Nucleus accumbens (tissue), 56 donors: ENCODE measurements at places on chromosomes 3 and 15.

DNA sequence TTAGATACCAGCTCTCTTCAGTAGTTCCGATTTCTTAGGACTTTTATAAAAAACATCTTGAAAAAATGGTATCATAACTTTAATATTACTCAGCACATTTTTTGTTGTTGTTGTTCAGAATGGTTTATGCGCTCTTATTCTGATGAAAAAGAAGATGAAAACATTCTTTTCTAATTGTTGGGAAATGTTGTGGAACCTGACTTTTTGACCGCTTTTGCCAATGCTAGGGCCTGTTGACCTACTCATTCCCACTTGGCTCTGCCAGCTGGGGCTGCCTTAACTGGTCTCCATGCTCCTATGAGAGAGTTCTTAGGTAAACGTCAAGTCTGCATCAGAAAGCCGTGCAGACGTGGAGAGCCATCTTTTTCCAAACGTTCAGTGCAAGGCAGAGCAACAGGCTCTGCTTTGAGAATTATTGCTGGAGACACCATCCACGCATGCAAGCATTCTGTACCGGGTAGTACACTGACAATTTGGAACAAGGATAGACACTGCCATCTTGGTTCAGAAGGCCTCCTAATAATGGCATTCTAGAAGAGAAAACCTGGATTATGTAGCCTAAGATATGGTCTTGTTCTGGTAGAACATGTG lies 176.8 kb downstream of the GHSR start:
- no peak for DNase-seq

- DNase-seq, result no peak
Observed at GRCh38 chr15:75069301-75069925, 46.0 kb downstream of the PPCDC start.

GRCh38 chr15:66700412-66700801 lies 1.6 kb upstream of the SMAD6 start:
- DNase-seq, result no peak

DNA sequence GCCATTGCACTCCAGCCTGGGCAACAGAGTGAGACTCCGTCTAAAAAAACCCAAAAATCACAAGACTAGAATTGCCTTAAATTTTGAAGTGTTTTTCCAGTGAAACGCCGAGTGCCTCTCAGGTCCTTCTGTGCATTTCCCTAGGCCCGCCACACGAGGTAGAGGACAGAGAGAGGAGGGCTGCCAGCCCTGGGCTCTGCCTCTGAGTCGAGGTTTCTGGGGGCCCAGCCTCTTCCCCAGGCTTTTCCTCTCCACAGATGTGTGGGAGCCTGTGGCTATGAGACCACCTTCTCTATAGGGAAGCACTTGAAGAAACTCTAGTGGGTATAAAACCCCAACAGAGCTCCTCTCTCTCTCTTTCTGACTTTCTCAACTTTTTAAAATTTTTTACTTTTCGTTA lies 10.9 kb upstream of the EHD4 start:
- DNase-seq, result no peak

GRCh38 chr3:42192334-42193200 lies 73.4 kb downstream of the CCK start:
- no peak for DNase-seq

GRCh38 chr3:189084620-189085019 lies 87.2 kb upstream of the TPRG1 start:
- DNase-seq, result no peak

- DNase-seq, result no peak
Observed at GRCh38 chr15:70252951-70253320, 155.2 kb upstream of the TLE3 start.

GRCh38 chr15:100807028-100807427 lies 72.6 kb upstream of the ALDH1A3 start:
- DNase-seq, result no peak

GRCh38 chr3:126021224-126021623 lies 52.2 kb downstream of the ROPN1B start:
- DNase-seq, result no peak

GRCh38 chr15:73035221-73035620 lies 17.0 kb upstream of the NEO1 start:
- no peak for DNase-seq

DNA sequence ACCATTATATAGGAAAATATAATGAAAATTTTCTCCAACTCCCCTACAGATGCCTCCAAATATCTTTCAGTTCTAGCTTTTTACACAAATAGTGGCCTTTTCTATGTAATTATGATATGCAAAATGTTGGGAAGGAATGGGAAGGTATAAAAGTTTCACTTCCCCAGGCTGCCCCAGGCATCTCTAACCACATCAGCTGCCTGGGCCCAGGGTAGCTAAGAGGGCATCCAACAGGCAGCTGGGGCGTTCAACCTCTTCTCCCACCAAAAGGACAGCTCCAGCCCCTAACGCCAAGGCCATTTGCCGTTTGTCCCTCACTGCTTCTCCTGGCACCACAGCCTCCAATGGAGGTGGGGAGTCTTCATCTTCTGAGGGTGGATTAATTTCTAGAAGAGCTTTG lies 188.1 kb upstream of the TSC22D2 start:
- DNase-seq, result no peak
